SJSA1 (cell line): ENCODE measurements at places on chromosomes 3 and 15. TPM values are rescaled to one million over a fixed set of nuclear protein-coding genes. Genes with fewer than 3 reads are reported as not detected.
A peak's percentile ranks its signal among the peaks of the same experiment; 100 is the strongest.

GRCh38 chr3:16802389-16802788, 82.4 kb upstream of the PLCL2 start:
- no peak overlapping the region for H3K4me3 ChIP-seq
- DNase-seq, result no peak
- no peaks in the 10 kb centered on the region for H3K36me3 ChIP-seq
- H3K27ac ChIP-seq, result no peak overlapping the region
- no peaks in the 10 kb centered on the region for H3K4me1 ChIP-seq
- no peaks in the 10 kb centered on the region for H3K27me3 ChIP-seq

DNA sequence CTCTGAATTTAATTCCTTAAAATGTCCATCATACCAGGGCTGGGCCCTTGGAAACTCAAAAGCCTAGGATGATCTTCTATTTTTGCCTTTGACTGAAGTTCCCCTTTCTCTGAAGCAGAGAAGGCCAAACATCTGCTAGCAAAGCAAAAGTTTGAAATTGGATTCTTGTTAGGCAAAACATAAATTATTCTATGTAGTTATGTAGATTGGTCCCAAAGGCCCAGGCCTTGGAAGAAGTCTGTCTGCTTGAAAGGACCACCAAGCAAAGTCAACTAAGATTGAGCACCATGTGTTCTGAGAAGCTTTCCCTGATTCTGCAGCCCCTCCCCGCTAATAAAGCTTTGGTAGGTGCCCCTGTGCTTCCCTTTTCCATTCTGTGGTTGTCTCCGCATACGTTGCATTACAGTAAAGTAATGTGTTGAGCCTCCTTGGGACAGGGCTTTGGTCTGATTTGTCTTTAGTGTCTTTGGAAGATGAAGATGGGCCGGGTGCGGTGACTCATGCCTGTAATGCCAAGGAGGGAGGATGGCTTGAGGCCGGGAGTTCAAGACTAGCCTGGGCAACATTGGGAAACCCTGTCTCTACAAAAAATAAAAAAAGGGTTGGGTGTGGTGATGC, 56.4 kb downstream of the RPL39L start:
- no peak overlapping the region for H3K4me3 ChIP-seq
- DNase-seq, result no peak
- peaks cover 9% of the 10 kb centered on the region for H3K4me1 ChIP-seq
- H3K27ac ChIP-seq, result no peak overlapping the region
- H3K36me3 ChIP-seq, result no peaks in the 10 kb centered on the region

DNA sequence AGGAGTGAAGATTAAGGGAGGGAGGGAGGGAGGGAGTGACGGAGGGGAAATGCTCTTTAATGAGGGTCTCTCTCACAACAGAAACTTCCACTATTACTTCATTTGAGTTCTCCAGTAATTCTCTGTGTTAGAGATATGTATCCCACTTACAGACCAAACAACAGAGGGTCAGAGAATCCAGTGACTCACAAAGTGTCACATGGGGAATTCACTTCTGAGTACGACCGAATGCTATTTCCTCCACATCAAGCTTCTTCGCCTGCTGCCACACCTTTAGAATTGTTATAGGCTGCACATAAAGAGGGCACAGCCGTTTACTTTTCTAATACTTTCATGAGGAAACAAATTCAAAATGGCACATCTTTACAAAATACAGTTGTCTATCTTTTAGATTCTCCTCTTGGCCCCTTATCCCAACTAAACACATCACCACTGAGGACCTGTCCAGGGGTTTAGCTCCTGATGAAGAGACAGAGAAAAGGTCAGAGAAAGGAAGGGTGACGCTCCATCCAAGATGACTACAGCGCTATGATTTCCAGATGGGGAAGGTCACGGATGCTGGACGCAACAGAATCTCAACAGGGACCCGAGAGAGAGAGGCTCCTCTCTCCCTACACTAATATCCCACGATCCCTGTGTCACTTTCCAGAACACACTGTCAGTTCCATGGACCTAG, 119.0 kb downstream of the XXYLT1 start:
- H3K36me3 ChIP-seq, result no peaks in the 10 kb centered on the region
- H3K4me3 ChIP-seq, result no peak overlapping the region
- peaks cover 68% of the 10 kb centered on the region for H3K4me1 ChIP-seq
- no peaks in the 10 kb centered on the region for H3K27me3 ChIP-seq
- peak overlapping the region; percentile 61 for H3K27ac ChIP-seq

The PPP1R14D gene
- not detected in 2 replicates for total RNA-seq

The CKMT1A gene
- not detected in 2 replicates for total RNA-seq

The GABRR3 gene
- not detected in 2 replicates for total RNA-seq

The COMMD4 gene
- total RNA-seq, result 106 and 156 TPM in 2 replicates

- DNase-seq, result no peak
- no peak overlapping the region for H3K4me3 ChIP-seq
- no peaks in the 10 kb centered on the region for H3K36me3 ChIP-seq
- 0 out of 2 replicates have a peak, but pooled peaks cover 3% of the 10 kb centered on the region for H3K27me3 ChIP-seq
- H3K27ac ChIP-seq, result no peak overlapping the region
Measured at GRCh38 chr3:13353506-13353905, 66.6 kb downstream of the NUP210 start.

- H3K36me3 ChIP-seq, result peaks cover 19% of the 10 kb centered on the region
- H3K4me3 ChIP-seq, result no peak overlapping the region
- H3K4me1 ChIP-seq, result no peaks in the 10 kb centered on the region
- no peaks in the 10 kb centered on the region for H3K27me3 ChIP-seq
- no peak for DNase-seq
Measured at GRCh38 chr3:16254916-16255315, 9.8 kb downstream of the DPH3 start.

DNA sequence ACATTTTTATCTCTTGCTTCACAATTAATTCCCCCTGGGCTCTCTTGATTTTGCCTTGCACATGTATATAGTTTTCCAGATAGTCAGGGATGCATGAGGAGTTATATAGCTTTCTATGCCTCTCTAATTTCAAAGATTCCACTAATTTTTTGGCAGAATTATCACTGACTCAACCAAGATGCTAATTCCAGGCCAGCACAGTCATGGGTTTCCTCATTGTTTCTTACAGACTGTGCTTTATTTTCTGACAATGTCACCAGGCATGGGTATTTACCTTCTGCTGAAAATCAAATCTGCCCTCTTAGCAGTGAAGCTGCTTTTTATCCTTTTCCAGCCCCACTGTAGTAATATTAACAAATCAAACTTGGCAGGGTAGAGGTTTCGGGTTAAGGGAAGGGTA, 1520.6 kb upstream of the CADM2 start:
- DNase-seq, result no peak
- H3K27ac ChIP-seq, result no peak overlapping the region
- H3K27me3 ChIP-seq, result no peaks in the 10 kb centered on the region
- H3K36me3 ChIP-seq, result no peaks in the 10 kb centered on the region

The SH3GL3 gene
- total RNA-seq, result 0.60 and 0.66 TPM in 2 replicates

- peak overlapping the region; percentile 29 for H3K4me3 ChIP-seq
- peaks cover 7% of the 10 kb centered on the region; the same call in 1 of the 2 replicates for H3K36me3 ChIP-seq
- peak; percentile 87 for DNase-seq
- peak overlapping the region; percentile 91 for H3K27ac ChIP-seq
- no peaks in the 10 kb centered on the region for H3K27me3 ChIP-seq
Measured at GRCh38 chr15:101187820-101188636, 63.8 kb downstream of the CHSY1 start.

The CCR9 gene
- total RNA-seq, result not detected in 2 replicates

- no peak overlapping the region for H3K4me3 ChIP-seq
- peak; percentile 45 for DNase-seq
- no peaks in the 10 kb centered on the region for H3K36me3 ChIP-seq
- H3K27me3 ChIP-seq, result no peaks in the 10 kb centered on the region
- peak overlapping the region; percentile 74 for H3K27ac ChIP-seq
Measured at GRCh38 chr3:190671658-190672057, 157.8 kb downstream of the IL1RAP start.

The PLSCR4 gene
- 3.7 and 7.8 TPM in 2 replicates for total RNA-seq

The DNAH12 gene
- not detected in 2 replicates for total RNA-seq

The SHF gene
- total RNA-seq, result 2.0 TPM in 1 of 2 replicates, not detected in the other

DNA sequence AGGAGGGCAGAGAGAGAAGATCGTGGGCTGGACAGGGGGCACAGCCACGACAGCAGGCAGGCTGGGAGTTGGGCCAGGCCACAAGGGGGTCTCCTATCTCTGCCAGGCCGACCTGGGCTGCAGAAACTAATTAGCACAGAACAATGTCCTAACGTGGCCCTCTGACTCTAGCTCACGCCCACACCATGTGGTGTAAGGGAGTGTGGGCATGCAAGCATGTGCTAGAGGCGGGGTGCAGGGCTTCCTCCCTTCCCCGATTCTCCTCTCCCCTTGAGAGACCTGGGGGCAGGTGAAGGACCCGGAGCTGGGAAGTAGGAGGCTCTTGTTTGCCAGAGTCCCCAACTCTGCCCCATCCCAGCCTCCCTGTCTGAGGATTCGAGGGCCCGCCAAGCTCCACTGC, 65.5 kb downstream of the LINGO1 start:
- no peaks in the 10 kb centered on the region for H3K36me3 ChIP-seq
- H3K27me3 ChIP-seq, result no peaks in the 10 kb centered on the region
- H3K4me3 ChIP-seq, result no peak overlapping the region

The SCN11A gene
- total RNA-seq, result not detected in 2 replicates

DNA sequence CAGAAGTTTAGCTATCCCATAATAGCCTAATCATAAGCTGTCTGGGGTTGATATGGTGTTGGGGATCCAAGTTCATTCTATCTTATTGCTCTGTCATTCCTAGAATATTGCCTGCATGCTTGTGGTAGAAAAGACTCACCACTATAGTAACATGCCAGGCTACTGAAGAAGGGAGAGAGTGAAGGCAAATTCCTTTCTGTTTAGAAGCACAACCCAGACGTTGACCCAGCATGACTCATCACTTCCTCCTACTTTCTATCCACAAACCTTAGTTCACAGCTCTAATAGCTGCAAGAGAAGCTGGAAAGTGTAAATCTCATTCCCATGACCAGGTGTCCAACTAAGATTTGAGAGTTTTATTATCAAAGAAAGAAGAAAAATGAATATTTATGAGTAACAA, 57.8 kb upstream of the NMD3 start:
- no peaks in the 10 kb centered on the region for H3K36me3 ChIP-seq
- peak; percentile 83 for DNase-seq
- no peak overlapping the region for H3K4me3 ChIP-seq
- peak overlapping the region; percentile 69 for H3K27ac ChIP-seq

GRCh38 chr3:43319376-43319775, 33.0 kb downstream of the SNRK start:
- H3K27me3 ChIP-seq, result no peaks in the 10 kb centered on the region
- DNase-seq, result no peak
- no peak overlapping the region for H3K4me3 ChIP-seq
- H3K36me3 ChIP-seq, result 0 out of 2 replicates have a peak, but pooled peaks cover 3% of the 10 kb centered on the region

The SLC28A2 gene
- total RNA-seq, result not detected in 2 replicates

DNA sequence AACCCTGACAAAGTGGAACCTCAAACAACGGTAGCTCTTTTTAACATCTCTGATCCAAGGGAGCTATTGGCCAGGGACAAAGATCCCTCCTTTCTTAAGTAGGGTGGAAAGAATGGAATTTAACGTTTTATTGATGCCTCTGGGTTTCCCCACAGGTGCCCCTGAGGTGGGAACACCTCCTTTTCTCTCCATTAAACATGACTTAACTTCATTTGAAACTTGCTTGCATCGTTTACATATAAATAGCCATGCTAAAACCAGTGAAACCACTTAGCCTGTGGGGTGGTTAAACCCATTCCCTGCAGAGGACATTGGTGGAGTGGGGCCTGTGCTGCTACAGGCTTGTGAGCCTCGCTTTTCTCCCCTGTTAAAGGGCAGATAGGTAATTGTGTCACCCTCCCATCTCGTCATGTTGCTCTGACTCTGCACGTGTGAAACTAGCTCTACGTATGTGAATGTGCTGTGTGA, 9.7 kb downstream of the CGNL1 start:
- no peaks in the 10 kb centered on the region for H3K27me3 ChIP-seq
- H3K27ac ChIP-seq, result no peak overlapping the region
- DNase-seq, result no peak
- no peak overlapping the region for H3K4me3 ChIP-seq
- peaks cover 16% of the 10 kb centered on the region for H3K4me1 ChIP-seq
- H3K36me3 ChIP-seq, result no peaks in the 10 kb centered on the region

The GPR156 gene
- total RNA-seq, result 0.34 and 0.61 TPM in 2 replicates

DNA sequence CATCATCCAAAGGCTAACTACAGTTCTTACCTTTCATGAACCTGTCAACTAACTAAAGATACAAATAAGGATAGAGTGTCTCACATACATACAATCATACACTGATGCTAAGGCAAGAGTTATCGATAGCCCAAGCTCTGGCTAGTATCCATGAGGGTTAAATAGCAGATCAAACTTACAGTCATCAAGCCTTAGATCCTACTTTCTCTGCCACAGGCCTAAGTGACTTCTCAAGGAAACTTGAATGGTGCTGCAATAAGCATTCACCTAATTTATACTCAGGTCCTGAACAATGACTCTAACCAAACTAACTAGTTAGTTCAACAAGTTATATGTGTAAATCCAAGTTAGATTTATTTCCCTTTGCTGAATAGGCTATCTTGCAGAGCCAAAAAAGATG, 51.0 kb downstream of the ALDH1A2 start:
- H3K4me1 ChIP-seq, result no peaks in the 10 kb centered on the region
- H3K27me3 ChIP-seq, result peaks cover 8% of the 10 kb centered on the region; the same call in 1 of the 2 replicates
- no peaks in the 10 kb centered on the region for H3K36me3 ChIP-seq

The STAC gene
- total RNA-seq, result 24.1 and 29.1 TPM in 2 replicates

- H3K4me1 ChIP-seq, result peaks cover 59% of the 10 kb centered on the region
- H3K27ac ChIP-seq, result no peak overlapping the region
Measured at GRCh38 chr15:41934843-41935242, 37.5 kb downstream of the EHD4 start.

DNA sequence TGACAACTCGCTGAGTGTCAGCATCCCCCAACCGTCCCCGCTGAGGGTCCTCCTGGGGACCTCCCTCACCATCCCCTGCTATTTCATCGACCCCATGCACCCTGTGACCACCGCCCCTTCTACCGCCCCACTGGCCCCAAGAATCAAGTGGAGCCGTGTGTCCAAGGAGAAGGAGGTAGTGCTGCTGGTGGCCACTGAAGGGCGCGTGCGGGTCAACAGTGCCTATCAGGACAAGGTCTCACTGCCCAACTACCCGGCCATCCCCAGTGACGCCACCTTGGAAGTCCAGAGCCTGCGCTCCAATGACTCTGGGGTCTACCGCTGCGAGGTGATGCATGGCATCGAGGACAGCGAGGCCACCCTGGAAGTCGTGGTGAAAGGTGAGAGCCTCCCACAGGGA, 35.4 kb downstream of the ACAN start:
- H3K4me3 ChIP-seq, result no peak overlapping the region
- H3K27me3 ChIP-seq, result no peaks in the 10 kb centered on the region
- no peak for DNase-seq
- no peak overlapping the region for H3K27ac ChIP-seq
- H3K36me3 ChIP-seq, result no peaks in the 10 kb centered on the region
- H3K4me1 ChIP-seq, result no peaks in the 10 kb centered on the region

The CCR8 gene
- total RNA-seq, result not detected in 2 replicates

GRCh38 chr3:134911586-134912548, 116.8 kb downstream of the EPHB1 start:
- H3K4me3 ChIP-seq, result no peak overlapping the region
- no peaks in the 10 kb centered on the region for H3K36me3 ChIP-seq
- H3K4me1 ChIP-seq, result no peaks in the 10 kb centered on the region
- H3K27me3 ChIP-seq, result no peaks in the 10 kb centered on the region
- no peak for DNase-seq
